ENCODE measurements at places on chromosomes 4 and X. TPM values are rescaled to one million over a fixed set of nuclear protein-coding genes. Genes with fewer than 3 reads are reported as not detected.

DNA sequence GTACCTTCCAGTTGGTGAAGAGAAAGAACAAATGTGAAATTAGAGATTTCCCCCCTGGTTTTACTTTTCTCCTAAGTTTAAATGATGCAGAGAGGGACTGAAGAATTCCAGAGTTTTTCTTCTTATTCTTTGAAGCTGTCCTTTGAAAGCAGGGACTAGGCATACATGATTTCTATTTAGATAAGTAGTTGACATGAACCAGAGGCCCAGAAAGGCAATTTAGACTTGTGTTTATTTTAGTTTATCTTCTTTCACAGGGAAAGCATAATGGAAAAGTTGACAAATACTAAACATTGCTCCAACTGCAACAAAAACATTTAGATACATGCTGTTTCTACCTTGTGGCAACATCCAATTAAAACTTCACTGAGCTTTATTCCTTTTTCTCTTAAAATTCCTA lies 32.0 kb downstream of the PTPN13 start:
- DNase-seq = no peak

Gene SSX4B
- not detected for total RNA-seq

DNA sequence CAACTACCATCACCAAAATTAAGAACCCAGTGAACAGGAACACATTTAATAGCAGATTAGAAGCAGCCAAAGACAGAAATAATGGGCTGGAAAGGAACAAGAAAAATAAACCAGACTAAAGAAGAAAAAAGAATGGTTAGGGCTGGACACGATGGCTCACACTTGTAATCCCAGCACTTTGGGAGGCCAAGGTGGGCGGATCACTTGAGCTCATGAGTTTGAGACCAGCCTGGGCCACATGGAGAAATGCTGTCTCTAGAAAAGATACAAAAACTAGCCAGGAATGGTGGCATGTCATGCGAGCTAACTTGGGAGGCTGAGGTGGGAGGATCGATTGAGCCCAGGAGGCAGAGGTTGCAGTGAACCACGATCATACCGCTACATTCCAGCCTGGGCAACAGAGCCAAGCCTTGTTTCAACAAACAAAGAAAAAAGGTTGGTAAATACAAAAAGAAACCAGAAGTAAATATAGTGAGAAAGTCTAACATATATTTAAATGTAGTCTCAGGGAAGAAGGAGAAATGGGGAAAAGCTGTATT lies 102.0 kb downstream of the AFAP1 start:
- DNase-seq = no peak

Gene FABP2
- not detected for total RNA-seq

DNA sequence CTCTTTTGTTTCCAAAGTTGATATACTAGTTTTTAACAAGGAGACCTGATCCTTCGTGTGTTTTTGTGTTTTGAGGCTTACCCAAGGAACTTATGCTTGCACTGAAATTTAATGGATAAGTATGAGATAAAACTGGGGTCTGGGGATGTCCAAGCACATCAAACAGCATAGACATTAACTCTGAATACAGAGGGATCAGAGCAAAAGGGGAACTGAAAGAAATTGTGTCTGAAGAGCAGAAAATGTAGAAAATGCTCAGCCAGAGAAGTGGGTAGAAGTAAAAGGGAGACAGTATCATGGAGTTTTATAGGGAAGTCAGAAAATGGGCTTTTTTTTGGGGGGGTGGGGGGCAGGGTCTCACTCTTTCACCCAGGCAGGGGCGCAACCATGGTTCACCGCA lies 695.4 kb downstream of the ARAP2 start:
- DNase-seq = no peak

Gene PFKFB1
- total RNA-seq = 1.1 TPM

Gene PRRG1
- 6.7 TPM for total RNA-seq

Gene TRIM61
- 2.8 TPM for total RNA-seq

DNA sequence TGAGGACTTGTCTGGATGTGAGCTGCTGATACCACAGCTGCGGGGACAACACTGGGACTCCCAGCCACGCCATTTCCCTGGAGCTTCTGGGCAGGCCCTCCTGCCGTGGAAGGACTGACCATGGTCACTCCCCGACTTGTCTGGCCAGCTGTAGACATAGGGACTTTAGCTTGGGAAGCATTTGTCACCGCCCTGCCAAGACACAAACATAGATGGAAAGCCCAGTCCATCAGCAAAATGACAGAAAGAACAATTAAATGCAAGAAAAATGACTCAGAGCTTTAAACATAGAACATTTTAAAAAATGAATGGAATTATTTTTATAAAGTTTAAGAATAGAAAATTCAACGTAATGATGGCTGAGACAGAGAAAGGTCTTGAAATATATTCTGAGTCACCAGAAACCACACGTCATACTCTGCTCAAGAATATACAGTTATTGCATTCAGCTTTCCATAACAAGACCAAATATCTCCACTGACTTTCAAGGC lies 107.6 kb upstream of the CBR4 start:
- no peak for DNase-seq

- DNase-seq = no peak
These were observed 181.2 kb downstream of the GBA3 start for GRCh38 chr4:22873899-22874298.
